ENCODE measurements at places on chromosomes 7 and 10.

- DNase-seq, result no peak
Observed at GRCh38 chr7:105748701-105749100, 127.7 kb downstream of the ATXN7L1 start.

DNA sequence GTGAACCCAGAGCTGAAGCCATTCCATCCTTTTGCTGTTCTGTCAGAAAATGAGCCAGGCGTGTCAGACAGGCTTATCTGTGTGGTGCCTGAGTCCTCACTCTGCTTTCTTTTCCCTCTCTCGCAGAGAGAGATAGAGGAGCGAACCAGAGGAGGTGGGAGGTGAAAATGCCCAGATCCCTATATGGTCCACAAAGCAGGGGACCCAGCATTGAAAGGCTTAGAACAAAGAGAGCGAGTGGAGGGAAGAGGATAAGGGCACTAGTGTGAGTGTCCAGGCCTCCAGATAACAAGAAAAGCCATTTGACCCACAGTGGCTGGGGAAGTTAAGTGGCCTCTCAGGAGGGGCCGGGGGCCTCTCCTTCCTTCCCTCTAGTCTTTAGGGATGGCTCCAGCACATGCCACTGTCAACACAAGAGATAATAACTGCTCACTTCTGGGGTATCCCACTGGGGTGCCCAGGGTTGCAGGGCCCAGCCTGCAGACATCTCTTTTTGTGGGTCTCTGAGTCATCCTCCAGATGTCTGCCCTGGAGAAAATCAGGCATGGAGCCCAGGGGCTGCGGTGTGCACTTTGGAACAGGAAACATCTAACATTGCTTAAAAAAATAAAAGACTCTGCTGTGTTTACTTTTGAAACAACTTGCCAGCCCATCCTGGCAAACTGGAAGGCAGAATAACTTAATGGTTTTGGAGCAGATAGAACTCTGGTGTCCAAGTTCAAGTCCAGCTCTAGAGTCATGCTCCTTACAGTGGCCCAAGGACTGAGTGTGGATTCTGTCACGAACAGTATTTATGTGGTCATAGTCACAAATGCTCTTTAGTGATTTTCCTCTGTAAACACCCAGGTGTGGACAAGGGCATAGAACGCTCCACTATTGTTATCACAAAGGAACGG is 189.5 kb downstream of the CXCL12 start:
- no peak for DNase-seq

DNA sequence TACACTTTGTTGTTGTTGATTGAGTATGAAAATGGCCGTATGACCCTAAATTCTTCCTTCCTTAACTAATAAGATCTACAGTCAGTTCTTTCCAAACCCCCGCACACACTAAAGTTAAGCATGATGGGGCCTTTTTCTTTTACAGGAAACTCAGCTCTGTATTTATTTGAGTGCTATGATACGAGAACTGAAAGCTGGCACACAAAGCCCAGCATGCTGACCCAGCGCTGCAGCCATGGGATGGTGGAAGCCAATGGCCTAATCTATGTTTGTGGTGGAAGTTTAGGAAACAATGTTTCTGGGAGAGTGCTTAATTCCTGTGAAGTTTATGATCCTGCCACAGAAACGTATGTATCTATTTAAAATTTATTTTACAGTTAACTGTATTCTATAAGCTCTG is 14.2 kb upstream of the NUP42 start:
- no peak for DNase-seq

DNA sequence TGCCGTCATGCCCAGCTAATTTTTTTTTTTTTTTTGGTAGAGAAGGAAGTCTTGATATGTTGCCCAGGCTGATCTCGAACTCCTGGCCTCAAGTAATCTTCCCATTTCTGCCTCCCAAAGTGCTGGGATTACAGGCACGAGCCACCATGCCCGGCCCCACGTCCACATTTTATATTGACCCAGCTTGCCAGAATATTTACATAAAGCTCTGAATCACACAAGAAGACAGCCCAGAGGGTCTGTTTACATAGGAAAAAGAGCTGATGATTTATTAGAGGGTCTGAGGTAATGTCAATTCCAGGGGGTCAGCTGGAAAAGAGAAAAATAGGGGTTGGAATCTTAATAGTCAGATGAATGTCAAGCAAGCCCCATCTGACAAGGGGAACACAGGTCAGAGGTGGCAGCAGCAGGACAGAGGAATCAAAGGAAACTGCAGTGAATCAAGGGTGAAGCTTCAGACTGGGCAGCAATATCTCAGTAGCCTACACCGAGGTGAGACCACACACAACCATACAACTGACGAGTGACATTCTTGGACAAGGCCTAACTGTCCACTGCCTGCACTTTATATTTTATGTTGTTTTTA is 15.8 kb upstream of the SLF2 start:
- DNase-seq, result no peak

DNA sequence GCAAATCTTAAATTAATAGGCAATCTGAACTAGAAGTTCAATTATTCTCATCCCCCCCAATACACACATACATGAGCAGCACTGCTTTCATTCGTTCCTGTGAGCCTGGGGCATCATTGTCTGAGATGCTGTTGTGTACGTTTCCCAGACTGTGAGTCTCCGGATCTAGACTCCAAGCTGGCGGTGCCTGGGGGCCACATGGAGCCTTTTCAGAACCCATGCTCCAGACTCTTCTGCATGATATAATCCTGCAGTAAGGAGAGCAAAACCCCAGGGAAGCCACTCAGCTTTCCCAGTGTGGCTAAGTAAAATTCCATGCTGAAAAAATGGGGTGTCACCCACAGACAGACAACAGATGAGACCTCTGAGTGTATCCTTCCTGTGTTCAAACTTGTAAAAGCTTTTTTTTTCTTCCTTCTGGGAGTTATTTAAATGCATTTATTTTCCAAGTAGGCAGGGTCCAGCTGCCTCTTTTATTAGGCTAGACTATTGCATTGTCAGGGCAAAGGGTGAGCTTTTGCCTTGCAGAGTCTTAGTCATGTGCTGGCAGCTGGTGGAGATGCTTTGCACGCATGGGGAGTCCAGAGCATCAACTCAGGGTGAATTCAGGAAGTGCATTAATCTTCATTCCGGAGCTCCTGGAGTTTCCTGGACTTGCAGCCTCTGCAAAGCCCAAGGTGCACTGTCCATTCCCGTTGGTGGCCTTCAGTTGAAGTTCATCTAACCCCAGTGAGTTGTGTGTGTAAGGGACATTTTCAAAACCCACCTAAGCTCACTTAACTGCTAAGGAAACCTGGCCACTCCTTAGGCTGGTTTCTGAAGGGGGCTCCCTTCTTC is 185.7 kb upstream of the ADO start:
- DNase-seq, result no peak

- no peak for DNase-seq
Observed at GRCh38 chr10:89100680-89101079, 106.4 kb downstream of the CH25H start.

- no peak for DNase-seq
Observed at GRCh38 chr10:71878327-71879034, 27.4 kb upstream of the PSAP start.

- no peak for DNase-seq
Observed at GRCh38 chr10:129890170-129890569, 73.9 kb downstream of the EBF3 start.

DNA sequence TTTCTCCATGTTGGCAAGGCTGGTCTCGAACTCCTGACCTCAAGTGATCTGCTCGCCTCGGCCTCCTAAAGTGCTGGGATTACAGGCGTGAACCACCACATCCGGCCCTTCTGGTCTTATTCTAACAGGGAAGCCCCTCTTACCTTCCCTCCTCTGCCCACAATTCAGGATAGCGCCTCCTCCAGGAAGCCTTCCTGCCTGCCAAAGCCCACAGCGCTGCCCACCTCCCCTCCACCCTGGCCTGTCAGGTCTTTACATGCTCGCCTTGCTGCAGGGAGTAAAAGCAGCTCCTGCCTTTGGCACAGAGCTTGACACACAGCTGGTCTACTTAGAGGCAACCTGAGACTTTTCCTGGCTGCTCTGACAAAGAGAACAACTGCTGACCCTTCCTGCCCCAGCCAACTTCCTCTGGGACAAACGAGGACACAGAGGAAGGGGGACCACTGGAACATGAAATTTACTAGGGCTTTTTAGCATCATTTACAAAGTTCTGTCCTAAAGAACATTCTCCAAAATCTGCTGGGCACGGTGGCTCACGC is 13.2 kb downstream of the MLXIPL start:
- DNase-seq, result no peak

DNA sequence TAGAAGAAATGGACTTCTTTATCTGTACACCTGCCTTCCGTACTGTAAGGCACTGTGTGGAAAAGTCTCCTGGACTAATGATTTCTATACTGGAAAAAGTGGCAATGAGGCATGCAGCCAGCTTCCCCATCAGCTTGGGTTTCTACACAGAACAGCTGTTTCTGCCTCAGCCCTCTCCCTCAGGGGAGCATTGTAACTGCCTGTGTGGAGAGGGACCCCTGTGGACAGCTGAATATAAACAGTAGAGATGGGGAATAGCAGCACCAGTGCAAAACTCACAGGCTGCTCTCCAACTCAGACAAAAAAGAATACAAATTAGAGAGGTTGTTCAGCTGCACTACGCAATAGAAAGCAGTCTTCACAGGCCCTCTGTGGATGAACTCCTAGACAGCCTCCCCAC is 451.3 kb upstream of the MBL2 start:
- DNase-seq, result no peak

- DNase-seq, result no peak
Observed at GRCh38 chr7:150732786-150733481, 4.3 kb upstream of the GIMAP5 start.

DNA sequence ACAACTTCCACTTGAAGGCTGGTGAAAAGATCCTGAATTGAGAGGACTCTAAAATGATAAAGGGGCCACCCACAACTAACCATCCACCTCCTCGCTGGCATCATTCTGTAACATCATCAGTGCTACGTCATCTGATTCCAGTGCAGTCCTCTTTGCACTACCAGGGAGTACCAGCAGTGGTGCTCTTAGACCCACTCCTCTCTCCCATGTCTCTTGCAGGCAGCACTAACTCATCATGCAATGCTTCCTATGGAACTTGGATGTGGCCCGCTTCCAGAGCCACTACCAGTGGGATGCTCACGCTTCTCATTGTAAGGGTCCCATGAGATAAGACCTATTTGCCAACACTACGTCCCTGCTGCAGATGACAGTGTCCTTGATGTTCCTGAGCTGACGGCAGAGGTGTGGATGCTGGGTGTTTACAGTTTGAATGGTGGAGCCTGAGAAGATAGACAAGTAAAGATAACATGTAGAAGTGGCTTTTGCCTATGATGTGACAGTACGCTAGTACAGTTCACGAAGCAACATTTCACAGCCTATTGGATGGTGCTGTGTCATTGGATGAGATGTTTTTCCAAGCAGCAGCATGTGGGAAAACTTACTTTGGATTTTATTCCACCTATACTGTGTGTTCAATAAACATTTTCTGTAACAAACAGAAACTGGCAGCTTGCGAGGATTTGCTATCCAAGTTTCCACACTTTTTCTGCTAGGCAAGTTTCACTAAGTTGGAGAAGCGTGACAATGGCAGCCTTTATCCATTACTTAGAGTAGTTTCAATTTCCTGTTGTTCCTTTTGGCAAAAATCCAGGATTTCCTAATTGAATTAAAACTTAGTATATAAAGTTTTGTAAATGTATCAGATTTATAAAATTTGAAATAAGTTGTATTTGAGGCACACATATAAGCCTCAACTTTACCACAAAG is 35.8 kb upstream of the COBL start:
- DNase-seq, result no peak

GRCh38 chr7:26860361-26860760 is 4.0 kb downstream of the SKAP2 start:
- no peak for DNase-seq

- DNase-seq, result no peak
Observed at GRCh38 chr7:66877577-66878300, 43.3 kb upstream of the TMEM248 start.

- no peak for DNase-seq
Observed at GRCh38 chr10:75019370-75019769, 92.1 kb upstream of the SAMD8 start.

DNA sequence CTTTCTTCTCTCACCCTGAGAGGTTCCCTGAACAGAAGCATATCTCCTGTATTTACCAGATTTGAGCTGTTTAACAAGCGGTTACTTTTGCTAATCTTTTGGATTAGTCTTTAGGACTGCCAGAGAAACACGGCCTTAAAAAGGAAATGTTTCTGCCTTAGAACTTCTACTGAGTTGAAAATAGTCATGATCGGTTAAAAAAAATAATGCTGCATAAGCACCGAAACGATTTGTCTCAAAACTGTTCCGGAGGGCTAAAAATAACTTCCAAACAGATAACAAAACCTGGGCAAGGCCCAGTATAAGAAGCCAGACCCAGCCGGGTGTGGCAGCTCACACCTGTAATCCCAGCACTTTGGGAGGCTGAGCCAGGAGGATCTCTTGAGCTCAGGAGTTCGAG is 43.3 kb upstream of the CYTH3 start:
- no peak for DNase-seq

DNA sequence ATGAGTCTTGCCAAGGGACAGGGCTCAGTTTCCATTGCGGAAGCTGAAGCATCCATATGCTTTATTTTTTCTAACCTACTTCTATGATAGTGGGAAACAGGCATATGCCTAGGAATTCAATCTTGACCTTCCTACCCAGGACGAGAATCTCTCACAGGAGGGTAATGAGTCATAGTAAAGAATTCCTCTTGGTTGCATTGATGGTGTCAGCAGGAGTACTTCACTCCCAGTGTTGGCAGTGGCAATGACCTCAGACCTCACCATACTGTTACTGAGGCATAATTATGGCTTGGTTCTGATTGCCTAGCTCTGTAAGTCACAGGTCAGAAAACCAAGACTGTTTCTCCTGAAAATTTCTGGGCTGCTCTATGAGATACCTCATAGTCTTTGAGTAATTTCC is 552.9 kb downstream of the ARL4A start:
- no peak for DNase-seq

- DNase-seq, result no peak
Observed at GRCh38 chr10:8026349-8027259, 27.9 kb upstream of the GATA3 start.

- DNase-seq, result no peak
Observed at GRCh38 chr7:116798232-116798631, 64.2 kb upstream of the CAPZA2 start.

DNA sequence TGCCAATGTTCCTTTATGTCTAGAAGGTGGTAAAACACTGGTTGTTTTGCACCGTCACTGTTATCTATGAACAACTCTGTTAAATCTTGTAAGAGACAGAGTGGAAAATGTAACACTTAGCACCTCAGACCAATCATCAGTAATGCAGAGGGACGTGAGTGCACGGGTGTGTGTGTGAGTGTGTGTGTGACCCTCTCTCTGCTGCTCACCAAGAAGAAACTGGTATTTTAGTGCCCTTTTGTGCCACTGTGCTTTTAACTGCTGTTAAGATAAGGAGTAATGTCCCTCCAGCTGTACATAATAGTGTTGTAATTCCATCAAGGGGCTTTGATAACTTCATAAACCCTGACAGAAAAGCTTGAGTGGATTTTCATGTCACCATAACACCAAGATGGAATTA is 130.1 kb downstream of the CREB5 start:
- DNase-seq, result no peak

- DNase-seq, result no peak
Observed at GRCh38 chr10:103451091-103451813, 918 bp downstream of the CALHM2 start.
